Amygdala (tissue), 56 donors: ENCODE measurements at places on chromosomes 4 and X.

- DNase-seq = no peak
Measured at GRCh38 chr4:180455226-180455625, 1788.0 kb upstream of the TENM3 start.

- DNase-seq = no peak
Measured at GRCh38 chr4:40209401-40209800, 12.6 kb downstream of the RHOH start.

GRCh38 chrX:148914783-148915182 lies 414.4 kb downstream of the AFF2 start:
- no peak for DNase-seq

- no peak for DNase-seq
Measured at GRCh38 chrX:3290561-3290960, 55.9 kb downstream of the MXRA5 start.

DNA sequence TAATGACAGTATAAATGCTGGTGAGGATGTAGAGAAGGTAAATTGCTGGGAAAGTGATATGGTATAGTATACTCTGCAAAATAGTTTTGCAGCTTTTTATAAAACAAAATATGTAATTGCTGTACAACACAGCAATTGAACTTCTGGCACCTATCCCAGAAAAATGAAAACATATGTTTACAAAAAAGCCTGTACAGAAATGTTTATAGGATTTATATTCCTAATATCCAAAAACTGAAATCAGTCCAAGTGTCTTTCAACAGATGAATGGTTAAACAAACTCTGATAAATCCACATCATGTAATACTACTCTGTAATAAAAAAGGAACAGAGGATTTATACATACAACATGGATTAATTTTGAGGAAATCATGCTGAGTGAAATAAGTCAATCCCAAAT lies 198.4 kb upstream of the ACTRT1 start:
- no peak for DNase-seq

- DNase-seq = no peak
Measured at GRCh38 chr4:164904941-164905340, 28.0 kb downstream of the APELA start.

- DNase-seq = no peak
Measured at GRCh38 chrX:113470166-113470565, 629.5 kb upstream of the AMOT start.

GRCh38 chrX:74117962-74118902 lies 185.7 kb upstream of the ZCCHC13 start:
- no peak for DNase-seq

DNA sequence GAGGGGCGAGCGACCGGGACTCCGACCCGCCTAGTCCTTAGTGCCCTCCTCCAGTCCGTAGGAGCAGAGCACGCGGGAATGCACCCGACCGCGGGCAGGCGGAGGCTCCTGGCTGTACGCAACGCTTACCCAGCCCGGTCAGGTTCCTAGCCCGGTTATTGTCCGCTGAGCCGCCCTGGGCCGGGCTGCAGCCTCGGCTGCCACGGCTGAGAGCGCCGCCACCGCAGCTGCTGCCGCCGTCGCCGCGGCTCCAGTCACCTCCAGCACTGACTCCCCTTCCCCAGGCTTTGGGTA lies at the start of gene AMER1:
TSS of gene AMER1 (minus strand) at position 268 of the 294 bp plus-strand sequence. CDS start 12,422 bp downstream, outside the sequence.
- no peak for DNase-seq

DNA sequence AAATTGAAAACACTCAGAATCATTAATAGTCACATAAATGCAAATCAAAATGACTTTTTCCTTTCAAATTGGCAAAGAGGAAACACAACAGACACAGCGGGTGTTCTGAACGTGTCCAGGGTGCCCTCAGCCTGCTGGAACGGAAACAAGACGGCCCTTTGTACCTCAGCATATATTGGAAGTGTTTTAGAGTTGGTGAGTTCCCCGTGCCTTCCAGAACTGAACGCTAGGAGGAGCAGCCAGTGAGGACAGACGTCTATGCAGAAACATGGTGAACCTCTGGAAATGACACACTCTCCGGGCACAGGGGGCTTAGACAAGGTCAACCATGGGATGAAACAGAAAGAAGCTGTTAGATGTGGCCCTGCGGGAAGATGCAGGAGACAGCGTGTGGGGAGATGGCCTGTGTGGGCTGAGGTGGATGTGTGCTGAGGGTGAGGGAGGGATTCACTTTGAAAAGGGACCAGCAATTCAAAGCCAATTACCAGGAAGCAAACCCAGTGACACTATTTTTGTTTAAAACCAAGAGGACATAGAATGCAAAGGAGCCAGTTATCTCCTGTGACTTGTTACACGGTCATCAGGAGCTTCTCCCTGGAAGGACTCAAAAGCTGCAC lies 40.4 kb downstream of the RNF212 start:
- no peak for DNase-seq

DNA sequence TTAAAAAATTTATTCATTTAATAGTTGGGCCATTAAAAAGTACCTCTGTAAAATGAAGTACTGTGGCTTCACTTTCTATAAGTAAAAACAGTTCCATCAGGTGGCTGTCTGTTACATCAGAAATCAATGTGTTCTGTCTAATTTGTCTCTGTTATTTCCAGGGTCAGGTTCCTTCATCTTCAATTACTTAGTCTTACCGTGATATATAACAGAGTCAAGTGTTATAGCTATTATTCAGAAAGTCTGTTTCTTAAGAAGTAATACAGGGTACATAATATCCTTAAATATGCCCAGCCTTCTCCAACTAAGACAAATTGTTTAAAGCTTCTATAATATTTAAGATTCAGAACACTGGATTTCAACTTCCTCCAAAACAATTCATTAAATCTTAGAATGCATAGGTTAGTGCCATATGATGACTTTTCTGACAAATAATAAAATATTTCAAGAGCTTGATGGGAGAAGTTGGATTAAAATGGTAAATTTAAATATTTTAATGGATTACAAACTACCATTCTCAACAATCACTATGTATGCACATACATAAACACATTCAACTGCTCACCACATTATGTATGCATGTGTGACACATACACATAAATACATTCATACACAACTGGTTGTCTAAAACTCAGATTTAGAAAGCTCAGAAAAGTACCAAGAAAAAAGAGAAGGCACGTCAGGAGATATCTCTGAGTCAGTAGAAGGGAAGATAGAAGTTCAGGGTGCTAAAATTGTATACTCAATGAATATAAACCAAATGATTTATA lies 268.5 kb downstream of the PRDM5 start:
- DNase-seq = no peak

GRCh38 chr4:20487852-20488251 lies 212.4 kb upstream of the PACRGL start:
- DNase-seq = no peak

GRCh38 chr4:43251841-43252240 lies 359.3 kb downstream of the GRXCR1 start:
- no peak for DNase-seq

- DNase-seq = no peak
Measured at GRCh38 chr4:107858158-107858742, 33.5 kb downstream of the SGMS2 start.

DNA sequence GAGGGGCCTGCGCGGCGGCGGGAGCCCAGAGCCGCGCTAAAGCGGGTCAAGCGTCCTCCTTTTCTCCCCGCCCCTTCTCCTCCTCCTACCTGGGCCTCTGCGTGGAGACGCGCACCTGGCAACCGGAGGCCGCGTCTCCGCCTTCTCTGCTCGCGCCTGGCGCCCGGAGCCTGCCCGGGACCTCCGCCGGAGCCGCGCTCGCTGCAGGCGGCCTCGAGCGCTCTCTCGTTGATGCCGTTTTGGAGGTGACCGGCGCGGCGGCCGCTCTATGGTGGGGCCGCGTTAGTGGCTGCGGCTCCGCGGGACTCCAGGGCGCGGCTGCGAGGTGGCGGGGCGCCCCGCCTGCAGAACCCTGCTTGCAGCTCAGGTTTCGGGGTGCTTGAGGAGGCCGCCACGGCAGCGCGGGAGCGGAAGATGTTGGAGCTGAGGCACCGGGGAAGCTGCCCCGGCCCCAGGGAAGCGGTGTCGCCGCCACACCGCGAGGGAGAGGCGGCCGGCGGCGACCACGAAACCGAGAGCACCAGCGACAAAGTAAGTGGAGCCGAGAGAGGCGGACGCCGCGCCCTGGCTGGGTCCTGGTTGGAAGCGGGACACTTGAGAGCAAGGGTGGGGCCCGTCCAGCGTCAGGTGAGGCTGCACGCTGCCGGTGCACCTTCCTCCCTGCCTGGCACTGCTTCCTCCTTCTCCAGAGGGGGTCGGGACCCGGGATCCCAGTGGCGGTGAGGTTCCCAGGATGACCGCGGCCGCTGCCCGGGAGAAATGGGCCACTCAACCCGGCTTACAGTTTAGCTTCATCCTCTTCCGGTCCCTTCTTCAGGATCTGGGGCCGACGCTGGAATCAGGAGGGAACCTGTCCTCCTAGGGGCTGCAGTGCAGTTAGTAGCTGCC lies at the start of gene CDS1:
TSS of gene CDS1 (plus strand) at position 140 of the 888 bp plus-strand sequence. CDS start at position 415, 275 bp downstream.
- DNase-seq = no peak

- no peak for DNase-seq
Measured at GRCh38 chr4:100366213-100366612, 151.6 kb downstream of the EMCN start.

DNA sequence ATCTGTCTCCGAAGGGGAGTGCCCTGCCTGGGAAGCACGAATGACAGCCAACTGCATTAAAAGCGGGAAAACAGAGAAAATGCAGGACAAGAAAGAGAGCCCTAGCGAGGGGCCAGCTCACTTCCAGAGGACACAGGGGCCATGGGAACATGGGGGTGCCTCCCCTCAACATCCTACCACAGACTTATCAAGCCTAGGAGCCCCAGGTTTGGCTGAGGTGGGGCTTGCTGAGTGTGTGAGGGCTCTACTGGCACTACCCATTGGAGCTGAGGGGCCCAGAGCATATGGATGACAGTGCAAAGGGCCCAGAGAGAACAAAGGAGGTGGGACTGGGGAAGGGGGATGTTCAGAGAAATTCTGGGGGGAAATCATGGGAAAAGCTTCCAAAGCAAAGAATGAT lies 101.8 kb downstream of the PJA1 start:
- DNase-seq = no peak
